WERI-Rb-1 (cell line): ENCODE measurements at places on chromosomes 3 and 15.
A peak's percentile ranks its signal among the peaks of the same experiment; 100 is the strongest.

- no peak for DNase-seq
Measured at GRCh38 chr3:172931746-172932285, 181.3 kb downstream of the ECT2 start.

- no peak for DNase-seq
Measured at GRCh38 chr3:57557085-57557537, 1.0 kb downstream of the PDE12 start.

DNA sequence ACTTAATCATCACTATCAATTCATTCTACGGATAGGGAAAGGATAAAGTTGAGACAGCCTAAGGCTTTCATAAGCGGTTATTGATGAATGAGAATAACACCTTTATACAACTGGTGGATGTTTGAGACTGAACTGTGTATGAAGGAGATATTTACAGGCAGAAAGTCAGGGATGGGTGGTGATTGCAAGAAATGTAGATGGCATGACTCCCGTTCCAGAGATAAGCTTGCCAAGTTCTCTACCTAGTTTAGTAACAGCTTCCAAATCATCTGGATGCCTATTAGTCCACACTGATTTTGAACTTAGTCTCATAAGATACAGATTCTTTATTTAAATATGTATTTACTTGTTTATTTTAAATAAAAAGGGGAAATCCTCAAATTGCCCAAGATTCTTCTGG, 358.8 kb downstream of the GAP43 start:
- no peak for DNase-seq

DNA sequence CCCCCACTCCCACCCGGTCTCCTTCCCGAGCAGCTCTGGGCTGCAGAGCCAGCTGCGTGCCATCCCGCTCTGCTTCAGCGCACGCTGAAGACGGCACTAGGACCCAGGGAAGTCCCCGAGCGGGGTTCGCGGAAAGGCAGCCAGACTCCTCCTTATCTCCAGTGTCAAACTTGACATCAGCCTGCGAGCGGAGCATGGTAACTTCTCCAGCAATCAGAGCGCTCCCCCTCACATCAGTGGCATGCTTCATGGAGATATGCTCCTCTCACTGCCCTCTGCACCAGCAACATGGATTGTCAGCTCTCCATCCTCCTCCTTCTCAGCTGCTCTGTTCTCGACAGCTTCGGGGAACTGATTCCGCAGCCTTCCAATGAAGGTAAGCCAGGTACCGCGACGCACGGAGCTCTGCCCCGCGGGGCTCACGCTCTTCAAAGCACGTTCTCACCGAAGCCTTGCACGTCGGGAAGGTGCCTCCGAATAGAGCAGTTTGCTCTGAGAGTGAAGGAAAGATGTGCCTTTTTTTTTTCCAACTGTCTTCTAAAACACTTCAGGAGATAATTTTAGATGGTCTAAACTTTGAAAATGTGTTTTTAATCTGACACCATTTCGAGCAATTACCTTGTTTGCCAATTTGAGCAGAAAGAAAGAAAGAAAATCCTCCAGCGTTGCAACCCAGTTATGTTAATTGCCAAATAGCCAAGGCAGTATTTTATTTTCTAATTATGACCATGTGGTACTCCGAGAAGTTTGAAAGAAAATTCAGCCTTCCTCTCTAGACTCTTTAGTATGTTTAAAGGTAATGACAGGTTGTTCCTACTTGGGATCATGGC, at the start of gene EPHA3:
TSS of gene EPHA3 (plus strand) at position 161 of the 830 bp plus-strand sequence. CDS start at position 289, 128 bp downstream.
- peak; percentile 86 for DNase-seq

DNA sequence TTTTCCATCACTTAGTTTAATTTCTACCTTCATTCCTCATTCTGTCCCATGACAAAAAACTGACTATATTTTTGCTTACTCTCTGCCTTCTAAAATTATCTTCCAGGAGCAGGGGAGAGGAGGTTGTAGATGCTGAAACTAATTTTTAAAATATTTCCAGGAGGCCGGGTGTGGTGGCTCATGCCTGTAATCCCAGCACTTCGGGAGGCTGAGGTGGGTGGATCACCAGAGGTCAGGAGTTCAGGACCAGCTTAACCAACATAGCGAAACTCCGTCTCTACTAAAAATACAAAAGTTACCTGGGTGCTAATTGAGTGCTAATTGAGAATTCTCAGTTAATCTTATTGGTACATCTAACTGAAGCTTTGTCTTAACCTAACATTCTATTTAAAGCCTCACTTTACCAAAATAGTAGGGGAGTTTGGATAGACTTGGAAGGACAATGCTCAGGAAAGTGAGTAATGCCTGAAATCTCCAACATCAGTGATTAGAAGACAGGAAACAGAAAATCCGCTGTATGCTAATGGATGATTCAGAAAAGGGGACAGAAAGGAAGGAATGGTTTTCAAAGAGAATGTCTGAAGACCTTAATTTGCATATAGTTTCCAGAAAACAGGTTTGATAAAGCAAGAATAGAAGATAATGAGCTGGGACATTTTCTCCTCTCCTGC, 336.1 kb downstream of the GBE1 start:
- no peak for DNase-seq

DNA sequence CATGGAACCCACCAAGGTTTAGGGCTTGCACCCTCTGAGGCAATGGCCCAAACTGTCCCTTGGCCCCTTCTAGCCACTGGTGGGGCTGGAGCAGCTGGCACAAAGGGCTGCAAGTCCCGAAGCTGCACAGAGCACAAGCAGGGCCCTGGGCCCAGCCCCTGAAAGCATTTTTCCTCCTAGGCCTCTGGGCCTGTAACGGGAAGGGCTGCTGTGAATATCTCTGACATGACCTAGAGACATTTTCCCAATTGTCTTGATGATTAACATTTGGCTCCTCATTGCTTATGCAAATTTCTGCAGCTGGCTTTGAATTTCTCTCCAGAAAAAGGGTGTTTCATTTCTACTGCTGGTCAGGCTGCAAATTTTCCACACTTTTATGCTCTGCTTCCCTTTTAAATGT, 151.5 kb upstream of the CADPS start:
- no peak for DNase-seq

GRCh38 chr3:40837300-40837699, 312.5 kb downstream of the ZNF621 start:
- no peak for DNase-seq

DNA sequence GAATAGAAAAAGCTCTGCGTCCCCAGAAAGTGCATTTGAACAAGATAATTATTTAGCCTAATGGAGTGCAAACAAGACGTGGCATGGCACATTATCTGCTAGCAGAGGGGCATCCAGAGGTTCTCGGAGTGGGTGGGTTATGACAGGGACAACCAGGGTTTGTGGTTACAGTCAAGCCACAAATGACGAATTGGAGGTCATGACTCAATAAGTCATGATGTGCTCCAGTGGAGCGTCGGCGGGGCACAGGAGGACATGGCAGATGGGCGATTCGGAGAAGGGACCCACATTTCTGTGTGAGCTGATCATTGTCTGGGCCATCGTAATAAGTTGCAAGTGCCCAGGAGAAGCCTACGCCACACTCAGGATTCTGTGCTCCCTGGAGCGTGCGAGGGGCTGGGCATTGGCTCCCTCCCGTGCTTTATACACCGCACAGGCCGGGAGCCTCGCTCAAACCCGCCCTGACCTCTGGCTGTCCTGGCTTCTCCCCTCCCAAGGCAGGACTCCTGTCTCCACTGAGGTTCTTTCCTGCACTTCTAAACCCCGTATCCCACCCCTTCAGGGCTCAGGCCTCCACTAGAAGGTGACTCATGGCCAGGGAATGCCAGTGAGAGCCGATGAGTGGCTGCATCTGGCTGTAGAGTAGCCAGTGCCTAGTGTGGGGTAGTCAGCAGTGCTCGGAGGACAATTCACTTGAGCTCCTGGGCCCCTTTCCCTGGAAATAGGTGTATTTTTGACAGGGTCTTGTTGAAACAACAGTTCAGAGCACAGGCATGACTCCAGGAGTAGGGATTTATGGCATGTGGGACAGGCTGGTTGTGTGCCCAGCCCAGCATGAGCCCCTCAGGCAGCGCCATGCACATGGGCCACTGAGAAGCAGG, 67.4 kb downstream of the GRIP2 start:
- DNase-seq, result no peak

- no peak for DNase-seq
Measured at GRCh38 chr3:45515999-45516725, 78.4 kb upstream of the LIMD1 start.

- no peak for DNase-seq
Measured at GRCh38 chr3:65878831-65879230, 159.9 kb downstream of the MAGI1 start.

- DNase-seq, result no peak
Measured at GRCh38 chr3:28792604-28793003, 444.0 kb upstream of the AZI2 start.

DNA sequence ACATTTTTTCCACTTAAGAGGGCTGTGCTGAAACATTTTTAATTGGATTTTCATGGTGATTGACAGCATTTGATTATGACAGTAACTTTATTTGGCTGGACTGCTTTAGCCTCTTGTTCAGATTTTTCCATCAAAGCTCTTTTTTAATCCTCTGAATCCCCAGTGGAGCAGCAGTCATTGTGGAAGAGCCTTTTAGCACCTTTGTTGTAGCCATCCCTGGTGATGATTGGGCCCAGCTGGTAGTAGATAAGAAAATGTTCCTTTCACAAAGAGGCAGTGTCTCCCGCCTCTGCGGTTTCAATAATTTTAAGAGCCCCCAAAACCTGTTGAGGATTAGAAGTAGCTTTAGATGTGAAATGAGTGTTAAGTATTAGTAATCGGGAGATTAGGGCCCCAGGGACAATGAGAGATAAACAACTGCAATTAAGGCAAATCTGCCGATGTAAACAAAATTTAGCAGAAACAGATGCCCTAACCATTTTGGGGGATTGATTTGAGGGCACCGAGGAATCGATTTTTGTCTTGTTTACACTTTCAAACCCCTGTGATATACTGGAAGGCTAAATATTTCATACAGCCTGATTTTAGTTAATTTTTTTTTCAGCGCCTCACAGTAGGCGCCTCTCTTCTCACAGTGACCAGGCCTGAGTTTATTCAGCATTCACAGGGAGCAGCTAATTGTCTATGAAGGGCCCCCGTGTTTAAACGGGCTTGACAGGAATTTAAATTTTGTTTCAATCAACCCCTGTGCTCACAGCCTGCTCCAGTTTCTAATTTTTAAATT, 43.2 kb upstream of the SKOR1 start:
- peak; percentile 67 for DNase-seq

- no peak for DNase-seq
Measured at GRCh38 chr3:71495708-71496472, 87.6 kb downstream of the FOXP1 start.

DNA sequence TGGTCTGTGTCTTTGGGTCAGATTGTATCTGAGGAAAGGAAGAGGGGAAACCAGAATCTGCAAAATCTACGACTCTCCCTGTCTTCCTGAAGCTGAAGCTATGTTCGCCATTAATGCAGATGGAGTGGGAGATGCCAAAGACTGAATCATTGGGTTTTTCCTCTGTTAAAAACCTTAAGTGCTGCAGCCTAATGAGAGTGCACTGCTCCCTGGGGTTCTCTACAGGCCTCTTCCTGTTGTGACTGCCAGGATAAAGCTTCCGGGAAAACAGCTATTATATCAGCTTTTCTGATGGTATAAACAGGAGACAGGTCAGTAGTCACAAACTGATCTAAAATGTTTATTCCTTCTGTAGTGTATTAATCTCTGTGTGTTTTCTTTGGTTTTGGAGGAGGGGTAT, 24.0 kb downstream of the RMDN3 start:
- no peak for DNase-seq

GRCh38 chr15:39360452-39360851, 220.4 kb upstream of the THBS1 start:
- DNase-seq, result no peak

- no peak for DNase-seq
Measured at GRCh38 chr15:60460931-60461330, 18.0 kb downstream of the ICE2 start.

- no peak for DNase-seq
Measured at GRCh38 chr3:177102553-177102952, 94.7 kb downstream of the TBL1XR1 start.

DNA sequence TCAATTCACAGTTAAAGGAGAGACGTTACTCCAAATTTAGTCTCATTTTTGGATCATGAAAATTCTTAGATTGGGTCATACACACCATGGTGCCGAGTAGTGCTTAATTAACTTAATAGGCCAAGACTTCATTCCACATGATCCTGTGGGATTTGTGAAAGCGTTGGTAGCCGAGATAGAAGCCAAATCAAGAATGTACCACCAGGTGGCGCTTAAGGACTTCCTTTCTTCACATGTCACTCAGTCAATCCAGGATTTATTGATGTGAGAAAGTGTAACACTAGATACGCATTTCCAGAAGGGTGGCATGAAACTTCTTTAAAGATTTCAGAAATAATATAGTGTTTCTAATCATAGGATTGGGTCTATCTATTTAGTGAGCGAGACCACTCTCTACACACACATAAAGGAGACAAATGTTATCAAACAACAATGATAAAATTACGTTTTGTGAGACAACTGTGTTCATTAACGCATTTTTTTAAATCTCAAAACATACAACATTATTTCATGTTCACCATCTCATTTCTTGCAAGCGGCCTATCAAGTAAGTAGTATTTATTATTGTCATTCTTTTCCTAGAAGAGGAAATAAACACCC, 436.1 kb downstream of the CHL1 start:
- peak; percentile 78 for DNase-seq

DNA sequence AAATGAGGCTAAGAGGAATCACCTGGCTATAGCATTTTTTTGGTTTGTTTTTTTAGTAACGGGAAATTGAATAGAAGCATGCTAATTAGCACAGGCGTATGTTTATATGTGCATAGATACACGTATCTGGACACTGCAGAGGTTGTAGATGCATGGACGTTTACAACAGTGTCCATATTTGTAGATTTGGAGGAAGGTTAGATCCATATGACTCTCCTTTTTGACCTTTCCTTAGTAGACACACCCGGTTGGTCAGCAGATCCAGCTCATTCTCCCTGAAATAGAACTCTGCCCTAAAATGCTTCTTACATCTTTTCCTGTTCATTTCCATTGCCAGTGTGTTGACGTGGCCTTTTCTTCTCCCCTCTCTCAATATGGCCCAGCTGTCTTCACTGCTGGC, 60.1 kb downstream of the SLCO3A1 start:
- no peak for DNase-seq

DNA sequence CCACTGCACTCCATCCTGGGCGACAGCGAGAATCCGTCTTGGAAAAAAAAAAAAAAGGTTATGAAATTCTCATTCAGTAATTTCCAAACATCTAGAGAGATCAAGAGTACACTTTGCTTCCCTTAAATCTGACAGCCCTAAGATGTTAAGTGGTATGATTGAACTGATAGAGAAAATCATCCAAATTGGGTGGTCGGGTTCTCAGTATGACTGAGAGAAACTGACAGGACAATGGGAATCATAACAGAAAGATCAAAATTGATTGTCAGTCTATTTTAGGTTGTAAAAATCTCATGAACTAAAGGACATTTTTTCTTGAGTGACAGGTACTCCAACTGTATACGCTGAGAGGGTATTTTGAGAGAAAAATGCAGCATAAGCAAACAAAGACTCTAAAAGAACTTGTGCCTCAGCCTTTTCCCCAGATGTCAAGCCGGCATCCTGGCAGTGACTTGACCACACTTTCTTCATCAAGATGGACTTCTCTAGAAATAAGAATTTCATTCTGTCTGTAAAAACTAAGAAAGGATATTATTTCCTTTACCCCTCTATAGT, 65.8 kb downstream of the MYO5A start:
- no peak for DNase-seq
